ENCODE measurements at places on chromosomes 7 and 10. TPM values are rescaled to one million over a fixed set of nuclear protein-coding genes. Genes with fewer than 3 reads are reported as not detected.

DNA sequence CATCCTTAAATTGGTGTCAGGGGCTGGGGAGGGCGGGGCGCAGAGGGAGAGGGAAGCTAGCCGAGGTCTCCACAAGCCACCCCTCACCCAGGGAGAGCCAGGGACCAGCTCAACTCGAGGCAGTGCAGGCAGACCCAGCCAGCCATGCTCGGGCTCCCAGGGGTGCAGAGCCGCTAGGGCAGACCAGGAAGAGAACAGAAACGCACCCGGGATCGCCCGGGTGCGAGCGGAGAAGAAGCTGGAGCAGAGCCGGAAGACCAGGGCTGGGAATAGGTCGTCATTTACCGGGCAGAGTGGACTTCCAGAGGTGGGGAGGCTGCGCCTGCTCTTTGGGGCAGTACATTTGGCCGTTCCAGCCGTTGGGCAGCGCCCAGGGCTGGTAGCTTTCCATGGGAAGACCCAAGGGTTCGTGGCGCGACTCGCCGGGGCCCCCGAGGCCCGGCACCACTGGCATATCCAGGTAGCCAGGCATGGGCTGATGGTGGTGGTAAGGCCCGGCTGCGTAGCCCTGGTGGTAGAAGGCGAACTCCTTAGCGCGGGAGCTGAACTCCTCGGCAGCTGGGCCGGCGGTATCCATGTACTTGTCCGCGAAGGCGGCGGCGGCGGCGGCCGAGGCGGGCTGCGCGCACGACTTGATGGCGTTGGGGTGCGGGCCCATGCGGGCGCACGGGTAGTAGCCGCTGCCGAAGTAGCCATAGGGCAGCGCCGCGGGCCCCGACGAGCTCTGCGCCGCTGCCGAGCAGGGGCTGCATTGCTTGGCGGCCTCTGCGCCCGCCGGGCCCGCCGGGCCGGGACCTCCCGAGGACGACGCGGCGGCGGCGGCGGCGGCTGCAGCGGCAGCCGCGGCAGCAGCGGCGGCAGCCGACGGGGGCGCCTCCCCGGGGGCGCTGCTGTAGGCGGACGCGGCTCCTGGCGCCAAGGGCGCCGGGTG is 755 bp downstream of the HOXA13 start:
- H3K27me3 ChIP-seq, result peaks cover 89% of the 10 kb centered on the region
- peaks cover 5% of the 10 kb centered on the region for H3K4me1 ChIP-seq
- no peak overlapping the region for H3K4me3 ChIP-seq
- no peak overlapping the region for H3K27ac ChIP-seq
- DNase-seq, result no peak

DNA sequence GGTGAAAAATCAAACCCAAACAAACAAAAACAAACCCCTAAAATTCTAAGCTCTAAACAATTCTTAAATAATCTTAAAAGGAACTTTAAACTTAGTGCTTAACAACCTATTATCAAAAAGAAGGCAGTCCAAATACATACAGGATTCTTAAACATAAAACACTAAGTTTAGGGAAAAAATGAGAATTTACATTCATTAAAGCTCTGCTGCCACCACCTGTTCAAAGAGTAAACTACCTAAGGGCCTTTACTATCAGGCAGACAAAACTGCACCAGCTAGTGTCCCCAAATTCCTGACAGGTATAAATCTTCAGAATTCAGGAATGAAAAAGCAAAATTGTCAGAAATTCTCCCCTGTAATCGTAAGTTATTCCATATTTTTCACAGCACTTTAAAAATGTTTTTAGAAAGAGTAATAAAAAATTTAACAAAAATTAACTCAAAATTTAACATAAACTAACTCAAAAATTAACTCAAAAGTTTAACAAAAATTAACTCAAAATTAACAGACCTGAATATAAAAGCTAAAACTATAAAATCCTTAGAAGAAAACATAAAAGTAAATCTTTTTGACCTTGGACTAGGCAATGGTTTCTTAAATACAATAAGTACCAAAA is 55.1 kb downstream of the PDZD8 start:
- no peaks in the 10 kb centered on the region for H3K36me3 ChIP-seq
- H3K4me3 ChIP-seq, result no peak overlapping the region
- no peak overlapping the region for H3K27ac ChIP-seq
- DNase-seq, result no peak
- no peaks in the 10 kb centered on the region for H3K4me1 ChIP-seq

- H3K4me1 ChIP-seq, result peaks cover 23% of the 10 kb centered on the region
- no peaks in the 10 kb centered on the region for H3K36me3 ChIP-seq
Measured at GRCh38 chr10:3813986-3814837, 29.2 kb upstream of the KLF6 start.

DNA sequence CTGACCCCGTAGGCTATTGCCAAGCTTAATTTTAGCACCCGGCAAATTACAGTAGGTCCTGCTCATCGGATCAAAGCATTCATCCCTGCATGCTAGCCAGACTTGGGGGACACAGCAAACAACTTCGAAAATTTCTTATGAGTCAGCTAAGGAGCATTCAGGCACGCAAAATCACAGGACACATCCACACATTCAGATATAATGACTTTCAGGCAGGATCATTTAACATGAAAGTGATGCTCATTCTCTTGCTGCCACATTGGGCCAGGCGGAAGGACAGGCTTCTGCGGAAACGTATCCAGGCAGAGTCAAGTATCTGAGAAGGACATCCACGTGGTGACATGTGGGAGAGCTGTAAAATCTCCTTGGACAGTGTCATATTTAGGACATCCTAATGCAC is 474.0 kb upstream of the NRP1 start:
- H3K27ac ChIP-seq, result no peak overlapping the region
- H3K36me3 ChIP-seq, result no peaks in the 10 kb centered on the region
- no peaks in the 10 kb centered on the region for H3K27me3 ChIP-seq
- H3K4me1 ChIP-seq, result peaks cover 13% of the 10 kb centered on the region

DNA sequence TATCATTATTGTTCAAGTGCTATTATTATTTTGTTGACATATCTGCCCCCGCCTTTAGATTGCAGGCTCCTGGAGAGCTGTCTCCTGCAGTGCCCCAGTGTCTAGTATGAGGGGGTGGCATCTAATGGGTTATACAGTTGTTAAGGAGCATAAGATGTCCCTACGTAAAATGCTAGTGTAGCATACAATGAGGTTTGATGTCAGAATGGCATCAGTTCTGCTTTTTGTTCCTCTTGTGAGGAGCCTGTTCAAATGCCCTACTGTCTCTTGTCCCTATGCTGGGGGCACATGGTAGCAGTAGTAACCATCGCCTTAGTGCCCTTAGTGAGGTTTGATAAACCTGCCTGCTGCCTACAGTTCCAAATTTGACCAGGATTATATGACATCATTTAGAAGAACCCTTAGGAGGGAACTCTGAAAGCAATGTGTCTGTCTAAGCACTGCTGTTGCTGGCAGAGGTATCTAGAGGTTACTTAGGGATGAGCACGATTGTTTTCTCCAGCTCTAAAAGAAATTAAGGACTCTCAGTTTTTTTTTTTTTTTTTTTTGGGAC is 9.7 kb downstream of the CREM start:
- no peaks in the 10 kb centered on the region for H3K36me3 ChIP-seq
- peaks cover 11% of the 10 kb centered on the region for H3K4me1 ChIP-seq
- no peak for DNase-seq
- H3K4me3 ChIP-seq, result no peak overlapping the region

HOXA6 gene
- not detected for polyA plus RNA-seq

AGAP3 gene
- polyA plus RNA-seq, result 55.3 TPM

SYCE1 gene
- not detected for polyA plus RNA-seq

HOXA1 gene
- 0.07 TPM for polyA plus RNA-seq

SLC26A4 gene
- polyA plus RNA-seq, result 0.30 TPM

ANKRD22 gene
- polyA plus RNA-seq, result 0.12 TPM

CNPY4 gene
- 9.1 TPM for polyA plus RNA-seq
